Left renal cortex interstitium (tissue), 4 donors: ENCODE measurements at places on chromosomes 2 and 18. TPM values are rescaled to one million over a fixed set of nuclear protein-coding genes. Genes with fewer than 3 reads are reported as not detected.

SP9 gene
- not detected for polyA plus RNA-seq

DNA sequence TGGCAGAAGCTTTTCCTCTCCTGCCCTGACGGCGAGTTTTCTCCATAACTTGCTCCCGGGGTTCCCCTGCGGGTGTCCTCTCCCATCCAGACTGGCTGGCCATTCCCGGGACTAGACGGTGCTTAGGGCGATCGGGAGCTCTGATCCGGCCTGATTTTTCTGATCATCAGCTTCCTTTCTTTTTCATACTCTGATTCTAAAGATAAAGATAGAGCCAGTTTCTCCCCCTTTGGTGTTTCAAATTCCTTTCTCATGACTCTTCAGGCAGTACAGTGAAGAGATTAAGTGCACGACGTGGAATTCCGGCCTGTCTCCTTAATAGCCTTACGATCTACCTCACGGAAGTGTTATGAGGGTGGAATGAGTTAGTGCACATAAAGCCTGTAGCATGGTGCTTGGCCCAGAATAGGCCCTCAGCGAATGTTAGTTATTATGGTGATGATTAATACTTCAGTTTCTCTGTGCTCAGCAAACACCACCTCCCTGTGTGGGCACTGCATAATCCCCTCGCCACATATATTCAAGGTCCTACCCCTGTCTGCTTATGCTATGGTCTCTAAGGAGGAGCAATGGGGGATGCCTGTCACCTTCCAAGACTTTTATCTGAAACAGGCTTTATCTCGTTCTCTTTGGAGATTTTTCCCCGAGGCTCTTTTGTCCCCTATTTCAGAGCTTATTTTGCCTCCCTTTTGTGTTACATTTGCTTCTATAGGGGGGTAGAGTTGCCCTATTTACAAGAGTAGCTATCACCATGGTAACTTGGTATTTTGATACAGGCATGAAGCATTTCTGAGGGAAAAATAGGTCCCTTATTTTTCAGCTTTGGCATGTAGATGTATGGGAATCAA is 254.8 kb downstream of the CDH2 start:
- no peak for DNase-seq

UPP2 gene
- 7.8 TPM for polyA plus RNA-seq

MAL gene
- polyA plus RNA-seq, result 267 TPM

- no peak for DNase-seq
Observed at GRCh38 chr2:213152065-213152794, 818 bp upstream of the IKZF2 start.

NEU2 gene
- polyA plus RNA-seq, result not detected

DNA sequence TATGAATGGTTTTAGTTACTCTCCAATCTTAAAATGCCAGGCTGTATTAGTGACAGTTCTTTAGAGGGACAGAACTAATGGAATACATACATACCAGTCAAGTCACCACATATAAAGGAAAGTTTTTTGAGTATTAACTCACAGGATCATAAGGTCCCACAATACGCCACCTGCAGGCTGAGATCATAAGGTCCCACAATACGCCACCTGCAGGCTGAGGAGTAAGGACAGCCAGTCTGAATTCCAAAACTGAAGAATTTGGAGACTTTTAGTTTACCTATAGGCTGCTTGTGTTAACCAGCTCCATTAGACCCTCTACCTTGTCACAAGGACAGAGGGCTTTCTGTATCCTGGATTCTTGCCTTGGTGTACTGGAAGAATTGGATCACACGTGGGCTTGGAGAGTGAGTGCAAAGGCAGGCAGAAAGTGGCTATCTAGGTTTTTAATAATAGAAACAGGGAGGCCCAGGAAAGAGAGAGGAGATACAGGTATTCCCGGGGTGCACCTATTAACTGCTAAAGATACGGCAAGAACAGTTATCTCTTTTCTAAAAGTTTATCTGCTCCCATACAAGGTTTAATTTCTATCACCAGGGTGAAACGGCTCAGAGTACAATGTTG is 234.9 kb upstream of the CYRIA start:
- DNase-seq, result no peak

MEIS1 gene
- polyA plus RNA-seq, result 132 TPM

- no peak for DNase-seq
Observed at GRCh38 chr2:217521820-217522219, 481.0 kb downstream of the TNS1 start.

DNA sequence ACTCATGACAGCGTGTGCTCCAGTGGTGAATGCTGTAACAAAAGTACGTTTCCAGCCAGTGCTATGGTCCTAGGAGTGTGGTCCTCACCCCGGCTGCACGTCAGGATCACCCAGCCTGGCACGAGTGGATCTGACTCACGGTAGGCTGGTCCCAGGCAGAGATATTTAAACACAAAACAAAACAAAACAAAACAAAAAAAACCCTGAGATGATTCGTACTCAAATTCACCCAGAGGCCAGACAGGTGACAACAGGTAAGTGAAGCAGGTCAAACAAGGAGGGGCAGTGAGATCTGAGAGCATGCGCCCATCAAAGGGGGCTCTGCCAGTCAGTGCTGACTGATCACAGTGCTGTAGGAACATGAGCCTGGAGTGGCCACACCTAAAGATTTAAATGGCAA is 43.2 kb downstream of the C2orf76 start:
- DNase-seq, result no peak

- DNase-seq, result no peak
Observed at GRCh38 chr18:26422472-26423162, 125.7 kb downstream of the KCTD1 start.

RNPEPL1 gene
- polyA plus RNA-seq, result 25.4 TPM

- DNase-seq, result no peak
Observed at GRCh38 chr2:79250656-79251055, 91.1 kb upstream of the REG3A start.

NPC1 gene
- polyA plus RNA-seq, result 18.3 TPM

TMEM247 gene
- polyA plus RNA-seq, result not detected

UGT1A10 gene
- polyA plus RNA-seq, result not detected

GRCh38 chr2:231146665-231147064 is 21.8 kb upstream of the HTR2B start:
- no peak for DNase-seq

DNA sequence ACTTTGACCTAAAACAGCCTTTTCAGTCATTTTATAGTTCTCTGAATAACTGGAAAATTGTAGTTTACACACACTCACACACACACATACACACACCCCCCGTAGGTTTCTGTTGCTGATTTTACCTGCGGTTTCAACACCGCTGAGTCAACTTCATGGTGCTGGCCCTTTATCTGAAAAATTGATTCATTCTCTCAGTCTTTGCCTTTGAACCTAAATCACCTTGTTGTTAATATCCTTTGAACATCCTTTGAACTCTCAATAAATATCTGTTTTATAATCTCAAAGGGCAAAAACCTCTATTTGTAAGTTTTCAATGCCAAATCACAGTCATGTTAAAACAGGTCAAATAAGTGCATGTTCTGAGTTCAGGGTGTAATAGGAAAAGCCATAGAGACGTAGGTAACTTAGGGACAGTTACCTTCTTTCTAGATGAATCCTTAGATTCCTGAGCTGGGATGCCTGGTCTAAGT is 109.0 kb upstream of the BZW1 start:
- no peak for DNase-seq

RGPD3 gene
- polyA plus RNA-seq, result 0.38 TPM

DNA sequence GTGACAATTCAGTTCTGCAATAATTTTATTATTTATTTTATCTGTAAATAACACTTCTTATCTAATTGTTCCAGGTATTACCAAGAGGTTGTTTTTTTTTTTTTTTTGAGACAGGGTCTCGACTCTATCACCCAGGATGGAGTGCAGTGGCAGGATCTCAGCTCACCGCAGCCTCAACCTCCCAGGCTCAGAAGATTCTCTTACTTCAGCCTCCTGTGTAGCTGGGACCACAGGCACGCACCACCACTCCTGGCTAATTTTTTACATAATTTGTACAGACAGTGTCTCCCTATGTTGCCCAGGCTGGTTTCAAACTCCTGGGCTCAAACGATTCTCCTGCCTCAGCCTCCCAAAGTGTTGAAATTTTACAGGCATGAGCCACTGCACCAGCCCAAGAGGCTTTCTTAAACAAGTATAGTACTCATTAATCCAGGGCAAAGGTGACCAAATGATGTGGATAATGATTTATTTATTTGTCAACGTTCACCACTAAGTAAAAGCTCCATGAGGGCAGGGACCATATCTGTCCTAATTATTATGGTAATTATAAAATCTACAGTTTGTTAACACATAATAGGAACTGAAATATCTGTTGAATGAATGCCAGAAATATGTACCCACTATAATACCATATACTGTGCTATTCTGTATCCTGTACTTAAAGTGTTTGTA is 12.0 kb downstream of the STK17B start:
- no peak for DNase-seq

CPS1 gene
- polyA plus RNA-seq, result 4.1 TPM

TUBA4B gene
- 0.94 TPM for polyA plus RNA-seq

NR4A2 gene
- 0.62 TPM for polyA plus RNA-seq

NT5C1B gene
- polyA plus RNA-seq, result 0.75 TPM

DLGAP1 gene
- 4.8 TPM for polyA plus RNA-seq

DNA sequence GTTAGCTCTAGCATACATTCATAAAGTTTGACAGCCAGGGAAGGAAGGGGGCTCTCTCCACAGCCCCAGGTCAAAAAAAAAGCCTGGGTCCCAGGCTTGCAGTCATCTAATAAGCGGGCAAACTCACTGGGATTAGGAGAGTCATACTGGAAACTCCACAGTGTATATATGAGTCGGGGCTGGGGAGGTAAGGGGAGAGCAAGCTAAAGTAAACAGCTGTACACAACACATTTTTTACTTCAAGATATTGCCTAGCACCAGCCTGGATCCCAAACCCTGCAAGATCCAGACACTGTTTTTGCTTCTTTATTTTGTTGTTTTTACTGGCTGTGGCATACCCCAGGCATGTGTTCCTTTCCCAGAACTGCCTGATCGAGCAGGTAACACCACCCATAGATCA is 291.3 kb upstream of the TANK start:
- DNase-seq, result no peak

DNA sequence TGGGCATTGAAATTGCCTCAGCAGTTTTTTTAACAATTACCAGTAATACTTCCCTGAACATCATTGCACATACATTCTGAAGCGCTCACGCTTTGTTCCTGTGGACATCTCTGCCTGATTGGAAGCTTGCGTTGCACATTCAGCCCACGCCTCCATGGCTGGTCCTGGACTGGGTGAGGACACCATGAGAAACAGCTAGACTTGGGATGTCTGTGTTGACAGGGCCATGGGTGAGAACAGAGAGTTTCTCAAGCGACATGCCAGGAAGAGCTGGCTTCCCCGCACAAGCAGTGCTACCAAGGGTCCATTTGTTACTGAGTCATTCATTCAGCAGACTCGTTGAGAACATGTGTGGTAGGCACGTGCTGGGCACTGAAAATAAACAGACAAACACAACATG is 166.3 kb downstream of the GBX2 start:
- DNase-seq, result no peak

DNA sequence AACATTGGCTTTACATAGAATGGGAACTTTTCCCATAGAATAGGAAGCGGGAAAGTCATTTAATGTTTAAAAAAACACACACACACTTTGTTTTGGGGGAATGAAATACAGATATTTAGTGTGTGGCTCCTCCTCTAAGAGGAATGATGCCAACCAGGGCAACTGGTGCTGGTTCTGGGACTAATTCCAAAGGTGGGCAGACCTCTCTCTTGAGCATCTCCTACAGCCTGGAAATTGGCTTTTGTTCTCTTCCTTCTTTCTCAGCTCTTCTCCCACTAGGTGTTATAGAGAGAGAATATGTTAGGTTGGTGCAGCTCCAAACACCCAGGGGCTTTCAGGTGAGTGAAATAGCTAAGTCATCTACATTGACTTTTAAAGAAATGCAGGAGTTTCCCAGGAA is 190.1 kb downstream of the RAD51AP2 start:
- no peak for DNase-seq

DNA sequence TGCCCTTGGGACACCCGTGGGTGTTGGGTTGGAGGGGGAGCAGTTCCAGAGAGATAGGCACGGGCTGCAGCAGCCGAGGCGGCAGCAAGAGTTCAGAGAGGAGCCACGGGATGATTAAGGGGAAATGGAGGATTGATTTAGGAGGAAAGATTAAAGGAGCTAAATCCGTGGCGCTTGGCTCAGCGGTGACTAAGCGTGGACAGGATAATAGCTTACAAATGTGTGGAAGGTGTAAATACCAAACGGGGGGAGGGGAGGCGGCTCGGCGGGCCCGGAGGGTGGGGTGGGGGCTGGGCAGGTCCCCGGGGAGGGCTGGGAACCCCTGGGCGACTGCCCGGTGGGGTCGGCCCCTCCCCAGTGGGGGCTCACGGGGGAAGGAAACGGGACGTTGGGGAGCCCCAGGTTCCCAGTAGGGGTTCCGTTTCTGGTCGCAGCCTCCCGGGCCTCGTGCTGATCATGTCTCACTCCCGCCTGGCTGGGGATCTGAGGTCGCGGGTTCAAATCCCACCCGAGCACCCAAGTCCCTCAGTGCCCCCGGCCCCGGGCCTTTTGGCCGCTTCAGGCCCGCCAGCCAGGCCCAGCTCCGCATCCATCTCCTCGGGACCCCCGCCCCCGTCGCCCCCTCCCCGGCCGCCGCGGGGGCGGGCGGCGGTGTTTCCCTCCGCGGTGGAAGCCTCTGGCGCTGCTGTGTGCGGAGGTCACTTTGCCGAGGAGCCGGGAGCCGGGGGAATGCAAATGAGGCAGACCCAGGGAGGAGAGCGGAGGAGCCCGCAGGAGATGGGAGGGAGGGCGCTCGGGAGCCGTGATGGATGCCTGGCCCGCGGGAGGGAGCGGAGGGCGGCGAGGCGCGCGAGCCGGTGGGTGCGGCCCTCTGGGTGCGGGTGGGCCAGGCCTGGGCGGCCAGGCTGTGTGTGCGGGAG is 8.1 kb downstream of the ASIC4 start:
- no peak for DNase-seq

ATOH8 gene
- polyA plus RNA-seq, result 14.2 TPM

GRCh38 chr18:42181474-42181873 is 226.4 kb downstream of the PIK3C3 start:
- no peak for DNase-seq

TMEM37 gene
- 62.4 TPM for polyA plus RNA-seq

- DNase-seq, result no peak
Observed at GRCh38 chr18:8468921-8469335, 140.3 kb upstream of the RAB12 start.

CAPN14 gene
- 0.08 TPM for polyA plus RNA-seq

ATP6V1C2 gene
- polyA plus RNA-seq, result 7.1 TPM

GRCh38 chr2:208250388-208250787 is 4.5 kb downstream of the IDH1 start:
- no peak for DNase-seq

CPLX4 gene
- 0.14 TPM for polyA plus RNA-seq

DNA sequence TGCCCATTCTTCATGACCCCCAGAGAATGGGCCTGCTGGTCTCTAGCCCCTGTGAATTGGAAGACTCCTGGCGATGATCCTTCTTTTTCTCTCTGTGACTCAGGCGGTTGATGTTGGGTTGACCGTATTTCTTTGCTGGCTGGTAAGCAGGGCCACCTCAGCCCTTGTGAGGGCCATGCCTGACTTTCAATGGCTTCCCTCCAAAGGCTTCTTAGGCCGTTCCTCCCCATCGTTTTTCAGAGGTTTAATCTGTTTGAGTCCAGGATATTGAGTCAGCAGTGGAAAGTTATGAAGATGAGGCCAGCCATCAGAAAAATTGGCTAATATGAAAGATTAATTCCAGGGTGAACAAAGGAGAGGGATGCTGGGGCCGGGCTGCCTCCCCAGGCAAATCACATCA is 13.6 kb downstream of the HPCAL1 start:
- DNase-seq, result no peak

CTNNA2 gene
- 3.8 TPM for polyA plus RNA-seq

LYG2 gene
- polyA plus RNA-seq, result 0.27 TPM

GRCh38 chr18:74468547-74469061 is 11.5 kb upstream of the DIPK1C start:
- no peak for DNase-seq
